ENCODE measurements at places on chromosomes 3 and 15.

GRCh38 chr3:46464326-46465195 is at the start of gene LTF:
Gene LTF, minus strand, starts transcription at chr3:46464905. Its CDS starts 38 bp downstream, at chr3:46464867.
- DNase-seq, result no peak

DNA sequence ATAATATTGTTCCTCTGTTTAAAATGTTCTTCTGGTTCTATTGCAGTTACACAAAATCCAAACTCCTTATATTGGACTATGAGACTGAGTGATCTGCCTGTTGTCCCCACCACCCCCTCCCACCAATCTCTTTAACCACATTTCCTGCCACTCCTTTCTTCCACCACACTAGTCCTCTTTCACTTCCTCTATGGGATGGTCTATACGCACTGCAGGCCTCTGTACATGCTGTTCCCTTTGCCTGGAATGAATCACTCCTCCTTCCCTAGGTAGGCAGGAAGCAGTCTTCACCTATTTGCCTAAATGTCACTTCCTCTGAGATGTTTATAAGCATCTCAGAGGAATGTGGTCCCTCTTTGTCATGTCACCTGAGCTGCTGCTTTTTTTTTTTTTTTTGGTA is 4.0 kb downstream of the MAP2K1 start:
- peak; percentile 38 for DNase-seq

DNA sequence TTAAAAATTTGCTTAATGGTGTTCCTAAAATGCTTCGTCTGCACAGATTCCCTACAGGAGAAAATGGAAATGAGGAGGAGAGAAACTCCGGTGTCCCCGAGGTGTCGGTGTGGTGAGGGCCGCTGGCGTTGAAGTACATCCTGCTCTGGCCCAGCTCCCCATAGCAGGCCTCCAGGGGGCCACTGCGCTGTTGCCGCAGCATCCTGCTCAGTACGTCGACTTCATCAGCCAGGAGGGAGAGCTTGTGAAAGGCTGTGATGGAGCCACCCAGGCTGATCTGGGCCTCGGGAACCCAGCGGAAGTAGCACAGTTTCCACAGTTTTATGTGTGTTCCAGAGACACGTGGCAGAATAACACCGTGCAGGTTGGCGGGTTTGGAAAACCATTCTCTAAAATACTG is 37.8 kb downstream of the FAN1 start:
- DNase-seq, result no peak

GRCh38 chr3:184595726-184596125 is 34.1 kb downstream of the EPHB3 start:
- DNase-seq, result no peak

DNA sequence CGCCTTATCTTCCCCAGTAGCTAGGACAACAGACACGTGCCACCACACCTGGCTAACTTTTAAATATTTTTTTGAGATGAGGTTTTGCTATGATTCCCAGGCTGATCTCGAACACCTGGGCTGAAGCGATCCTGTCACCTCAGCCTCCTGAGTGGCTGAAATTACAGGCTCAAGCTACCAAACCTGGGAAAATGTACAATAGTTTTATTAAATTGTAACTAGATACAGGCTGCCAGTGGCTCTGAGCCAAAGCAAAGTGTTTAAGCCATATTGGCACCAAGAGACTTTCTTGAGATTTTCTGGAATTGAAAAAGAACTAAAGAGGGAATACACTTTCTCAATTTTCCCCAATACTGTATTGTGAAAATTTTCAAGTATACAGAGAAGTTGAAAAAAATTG is 204.3 kb downstream of the SUCLG2 start:
- DNase-seq, result no peak

- DNase-seq, result no peak
Measured at GRCh38 chr15:65409036-65409631, 13.6 kb downstream of the IGDCC4 start.

DNA sequence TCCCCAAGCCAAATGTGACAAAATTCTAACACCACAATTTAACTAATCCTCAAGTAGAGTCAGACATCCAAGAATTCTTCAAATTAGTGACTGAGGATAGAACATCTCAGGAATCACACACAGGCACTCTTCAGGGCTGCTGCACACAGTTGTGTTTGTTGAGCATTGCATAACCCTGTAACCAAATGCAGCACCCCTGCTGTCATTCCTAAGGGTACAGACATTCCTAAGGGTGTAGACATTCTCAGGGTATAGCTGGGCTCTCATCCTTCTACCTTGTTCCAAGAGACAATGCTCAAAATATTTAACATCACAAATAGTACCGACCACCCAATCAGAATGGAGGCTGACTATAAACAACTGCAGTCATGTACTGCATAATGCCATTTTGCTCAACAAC is 107.1 kb upstream of the UBE2E2 start:
- DNase-seq, result no peak

- no peak for DNase-seq
Measured at GRCh38 chr3:178289544-178290160, 246.6 kb upstream of the KCNMB2 start.
